Left cardiac atrium (tissue), 4 donors: ENCODE measurements at places on chromosomes 7 and 10.

- DNase-seq = no peak
These were observed 558.2 kb upstream of the PFKP start for GRCh38 chr10:2509081-2509531.

DNA sequence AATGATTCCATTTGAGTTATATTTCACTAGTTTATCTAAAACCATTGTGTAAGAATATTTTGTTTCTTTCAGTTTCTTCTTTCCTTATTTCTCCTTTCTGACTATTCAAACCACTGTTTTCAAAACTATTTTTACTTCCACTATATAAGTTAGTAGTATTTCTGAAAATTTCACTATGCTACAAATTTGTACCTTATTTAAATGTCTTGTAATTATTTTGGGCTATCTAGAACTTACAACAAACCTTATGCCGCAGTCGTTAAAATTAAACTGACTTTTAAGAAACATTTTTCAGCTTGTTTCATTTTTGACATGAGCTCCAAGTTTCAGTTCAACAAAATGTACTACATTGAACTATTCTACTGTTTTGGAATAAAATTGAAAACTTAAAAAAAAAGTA is 1.8 kb downstream of the TFEC start:
- no peak for DNase-seq

DNA sequence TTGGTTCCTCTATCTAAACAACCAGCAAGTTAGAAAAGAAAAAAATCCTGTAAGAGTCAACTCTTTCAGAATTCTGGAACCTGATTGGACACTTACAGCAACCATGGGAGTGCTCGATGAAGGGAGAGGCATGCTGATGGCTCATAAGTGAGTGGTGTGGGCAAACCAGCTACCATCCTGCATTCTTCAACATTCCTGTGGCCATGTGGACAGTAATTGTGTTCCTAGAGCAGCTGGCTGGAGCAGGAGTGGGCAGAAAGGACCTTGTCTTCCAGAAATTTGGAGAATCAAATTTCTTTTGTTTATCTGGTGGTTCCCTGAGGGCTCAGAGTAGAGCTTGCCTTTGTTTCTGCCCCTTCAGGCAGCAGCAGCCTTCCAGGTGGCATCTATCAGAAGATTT is 22.5 kb upstream of the MYL7 start:
- DNase-seq = no peak

- no peak for DNase-seq
These were observed 299.2 kb downstream of the CCDC3 start for GRCh38 chr10:12702215-12702770.
